ENCODE measurements at places on chromosomes 6 and 20.
A peak's percentile ranks its signal among the peaks of the same experiment; 100 is the strongest.

DNA sequence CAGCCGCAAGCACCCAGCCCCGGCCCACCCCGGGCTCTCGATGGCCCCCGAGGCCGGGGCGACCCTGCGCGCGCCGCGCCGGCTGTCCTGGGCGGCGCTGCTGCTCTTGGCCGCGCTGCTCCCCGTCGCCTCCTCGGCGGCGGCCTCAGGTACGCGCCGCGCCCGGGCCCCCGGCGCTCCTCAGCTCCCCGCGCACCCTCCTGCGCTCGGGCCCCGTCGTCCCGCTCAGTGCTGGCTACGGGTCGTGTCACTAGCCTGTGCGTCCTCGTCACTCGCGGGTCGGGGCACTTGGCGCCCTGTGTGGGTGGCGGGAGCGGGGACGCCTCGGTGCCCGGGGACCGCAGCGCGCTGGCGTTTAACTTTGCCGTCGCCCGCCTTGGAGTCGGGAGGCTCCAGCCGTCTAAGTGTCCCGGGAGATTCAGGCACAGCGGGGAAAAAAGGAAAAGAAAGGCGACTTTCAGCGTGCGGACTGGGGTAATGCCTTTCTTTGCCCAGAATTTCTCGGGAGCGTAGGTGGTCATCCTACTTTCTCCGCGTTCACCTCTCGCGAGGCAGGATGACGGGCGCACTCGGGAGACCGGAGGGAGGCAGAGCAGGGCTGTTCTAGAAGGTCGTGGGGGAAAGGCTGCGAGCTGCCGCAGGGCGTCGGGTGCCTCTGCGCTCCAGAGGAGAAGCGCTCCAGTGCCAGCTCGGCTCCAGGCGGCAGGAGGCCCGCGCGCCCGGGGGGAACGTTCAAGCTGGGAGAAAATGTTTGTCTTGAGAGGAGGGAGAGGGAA, 545 bp downstream of the FNDC1 start:
- DNase-seq, result no peak

- no peak for DNase-seq
Observed at GRCh38 chr6:88761237-88762031, 202.0 kb downstream of the RNGTT start.

DNA sequence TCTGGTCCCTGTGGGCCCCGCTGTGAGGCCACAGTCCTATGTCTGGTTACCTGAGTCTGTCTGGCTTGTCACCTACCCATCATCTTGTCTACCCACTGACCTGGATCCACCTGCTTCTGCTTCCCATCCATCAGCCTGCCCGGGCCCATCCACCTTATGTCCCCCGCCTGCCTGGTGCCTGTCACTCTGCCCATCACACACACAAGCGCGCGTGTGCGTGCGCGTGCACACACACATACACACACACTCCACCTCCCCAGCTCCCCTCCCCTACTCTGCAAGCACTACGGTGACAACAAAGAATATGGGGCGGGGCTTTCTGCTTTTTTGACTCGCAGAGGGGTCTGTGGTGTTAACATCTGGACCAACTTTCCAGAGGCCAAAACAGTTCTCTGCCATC, 8.0 kb downstream of the CDH22 start:
- no peak for DNase-seq

DNA sequence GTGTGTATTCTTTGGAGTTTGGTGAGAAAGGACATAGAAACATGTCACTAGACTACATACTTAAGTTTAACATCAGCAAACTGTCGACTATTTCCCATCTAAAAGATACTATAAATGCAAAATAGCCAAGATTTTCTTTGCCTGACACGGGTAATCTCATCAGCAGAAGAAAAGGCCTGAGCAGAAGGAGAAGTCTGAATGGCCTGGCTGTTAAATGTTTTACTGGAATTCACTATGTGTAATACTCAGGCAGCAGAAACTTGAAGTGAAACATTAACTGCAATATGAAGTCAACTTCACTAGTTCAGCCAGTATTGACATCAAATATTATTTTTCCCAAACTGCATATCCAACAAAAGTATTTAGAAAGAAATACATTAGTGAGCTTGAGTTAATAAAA, 6.4 kb upstream of the DSE start:
- no peak for DNase-seq

- DNase-seq, result peak; percentile 21
Observed at GRCh38 chr20:38726804-38727606, 2.7 kb downstream of the SLC32A1 start.

GRCh38 chr6:1609648-1610496, at the start of gene FOXC1:
FOXC1 (plus strand) TSS chr6:1609915; CDS start chr6:1610446, 531 bp downstream.
- DNase-seq, result no peak

Data from stimulated activated CD8-positive, alpha-beta memory T cell treated with anti-CD3 and anti-CD28 coated beads, Interleukin-2, amount 100 ng/mL, for 1 hour (primary cell).